ENCODE measurements at places on chromosomes 4 and X.

DNA sequence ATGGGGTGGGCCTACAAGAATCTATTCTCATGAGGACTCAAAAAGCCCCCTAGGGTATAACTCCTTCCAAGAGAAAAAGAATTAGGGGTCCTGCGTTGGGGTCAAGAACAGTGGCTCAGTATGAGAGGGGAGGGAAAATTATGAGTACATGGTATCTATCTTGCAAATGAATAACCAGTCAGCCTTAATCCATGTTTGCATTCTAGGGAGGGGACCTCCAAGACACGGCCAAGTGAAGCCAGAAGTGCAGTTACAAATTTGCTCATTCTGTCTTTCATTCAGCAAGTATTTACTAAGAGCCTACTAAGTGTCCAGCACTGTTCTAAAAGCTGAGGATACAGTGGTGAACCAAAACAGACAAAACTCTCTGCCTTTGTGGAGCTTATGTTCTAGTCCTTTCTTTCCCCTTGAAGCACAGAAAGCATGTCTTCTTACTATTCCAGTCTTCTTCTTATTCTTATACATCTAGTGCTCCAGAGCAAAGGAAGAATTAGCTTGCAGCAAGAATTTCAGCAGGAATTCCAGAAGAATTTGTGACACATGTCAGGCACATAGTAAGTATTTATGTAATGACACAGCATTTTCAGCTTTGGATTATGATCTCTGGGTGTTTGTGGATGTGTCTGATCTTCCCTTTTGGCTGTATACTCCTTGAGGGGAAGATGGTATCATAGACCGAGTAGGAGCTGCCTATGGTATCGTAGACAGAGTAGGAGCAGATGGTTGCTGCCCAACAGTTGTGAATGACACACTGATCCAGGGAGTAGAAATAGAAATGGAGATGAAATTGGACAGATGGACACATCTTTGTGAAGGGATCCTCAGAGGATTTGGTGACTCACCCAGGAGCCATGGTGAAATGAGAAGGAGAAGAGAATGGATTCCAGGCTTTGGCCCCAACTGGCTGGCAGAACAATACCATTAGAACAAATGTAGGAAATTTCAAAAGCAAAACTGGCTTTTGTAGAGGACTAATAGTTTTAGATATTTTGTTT lies 75.9 kb downstream of the COQ2 start:
- no peak for DNase-seq

DNA sequence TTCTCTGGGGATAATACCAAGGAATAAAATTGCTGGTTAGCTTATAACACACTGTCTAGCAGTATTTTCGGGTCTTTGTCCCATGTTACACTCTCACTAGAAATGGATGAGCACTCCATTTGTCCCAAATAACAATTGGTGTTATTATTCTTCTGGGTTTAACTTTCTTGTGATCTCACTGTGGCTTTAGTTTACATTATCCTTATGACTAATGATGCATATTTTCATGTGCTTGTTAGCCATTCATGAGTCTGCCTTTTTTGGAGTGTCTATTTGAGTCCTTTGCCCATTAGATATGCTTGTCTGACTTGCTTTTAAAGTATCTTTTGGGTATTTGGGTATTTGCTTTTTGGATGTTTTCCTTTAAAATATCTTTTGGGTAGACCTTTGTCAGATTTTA lies 372.9 kb upstream of the TENM3 start:
- DNase-seq = no peak

- no peak for DNase-seq
Measured at GRCh38 chr4:88735564-88735963, 37.9 kb upstream of the NAP1L5 start.

DNA sequence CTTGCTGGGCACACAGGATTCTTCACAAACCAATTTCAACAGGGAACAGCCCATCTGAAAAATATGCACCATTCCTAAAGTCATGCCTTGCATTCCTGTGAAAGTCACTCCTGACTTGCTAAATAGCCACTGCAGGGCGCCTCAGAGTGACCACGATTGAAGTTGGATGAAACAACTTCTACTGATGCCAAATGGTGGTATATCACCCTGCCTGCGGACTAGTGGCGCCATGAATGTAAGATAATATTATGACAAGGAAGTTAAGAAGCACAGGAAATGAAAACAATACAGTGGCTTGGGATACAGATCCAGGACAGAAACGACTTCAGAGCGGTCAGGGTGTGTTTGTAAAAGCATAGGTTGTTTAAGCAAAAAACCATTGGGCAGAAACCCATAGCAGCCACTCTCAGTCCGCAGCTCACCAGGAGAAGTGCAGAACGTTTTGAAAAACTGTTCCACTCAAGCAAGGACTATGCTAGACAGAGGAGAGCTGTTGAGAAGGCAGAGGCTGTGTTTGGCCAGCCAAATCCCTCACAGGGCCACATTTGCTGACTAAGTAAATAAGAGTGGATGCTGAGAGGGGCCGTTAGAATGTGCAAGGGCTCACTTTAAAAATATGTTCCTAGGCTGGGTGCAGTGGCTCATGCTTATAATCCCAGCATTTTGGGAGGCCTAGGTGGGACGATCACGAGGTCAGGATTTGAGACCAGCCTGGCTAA lies 250.4 kb downstream of the PTTG2 start:
- no peak for DNase-seq

DNA sequence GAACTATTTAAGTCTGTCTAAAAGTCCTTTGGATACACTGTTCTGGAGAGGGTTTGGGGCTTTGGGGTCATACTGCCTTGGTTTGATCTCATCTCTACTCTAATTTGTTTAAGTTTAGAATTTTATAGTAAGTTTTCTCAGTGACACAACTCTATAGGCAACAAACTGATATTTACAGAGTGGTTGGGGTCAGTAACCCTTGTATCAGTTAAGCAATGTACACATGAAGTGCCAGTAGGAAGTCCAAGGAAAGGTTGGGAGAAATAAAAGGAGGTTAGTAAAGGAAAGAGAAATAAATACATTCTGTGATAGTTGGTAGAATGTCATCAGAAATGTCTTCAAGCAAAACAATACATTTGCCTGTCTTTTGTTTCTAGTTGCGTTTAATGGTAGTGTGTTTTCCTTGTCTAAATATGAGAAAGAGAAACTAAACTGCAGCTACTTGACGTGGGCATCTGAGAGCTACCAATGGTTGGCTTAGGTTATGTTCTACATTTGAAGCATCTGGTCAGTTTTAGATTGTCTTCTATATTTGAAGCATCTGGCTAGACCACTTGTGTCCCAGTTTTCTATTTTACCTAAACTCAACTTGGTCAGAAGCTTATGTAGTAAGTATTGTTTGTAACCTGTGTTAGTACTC lies 6.9 kb downstream of the ATP7A start:
- DNase-seq = no peak

- DNase-seq = no peak
Measured at GRCh38 chr4:39037491-39037825, 5.2 kb upstream of the TMEM156 start.

GRCh38 chrX:94401426-94401825 lies 727.4 kb downstream of the FAM133A start:
- no peak for DNase-seq

GRCh38 chr4:139028191-139028661 lies 12.6 kb downstream of the NOCT start:
- DNase-seq = no peak

Measured in T follicular helper cell (primary cell).